ENCODE measurements at places on chromosomes 12 and 14. TPM values are rescaled to one million over a fixed set of nuclear protein-coding genes. Genes with fewer than 3 reads are reported as not detected.

The EXOC3L4 gene
- total RNA-seq: 1.8 TPM

DNA sequence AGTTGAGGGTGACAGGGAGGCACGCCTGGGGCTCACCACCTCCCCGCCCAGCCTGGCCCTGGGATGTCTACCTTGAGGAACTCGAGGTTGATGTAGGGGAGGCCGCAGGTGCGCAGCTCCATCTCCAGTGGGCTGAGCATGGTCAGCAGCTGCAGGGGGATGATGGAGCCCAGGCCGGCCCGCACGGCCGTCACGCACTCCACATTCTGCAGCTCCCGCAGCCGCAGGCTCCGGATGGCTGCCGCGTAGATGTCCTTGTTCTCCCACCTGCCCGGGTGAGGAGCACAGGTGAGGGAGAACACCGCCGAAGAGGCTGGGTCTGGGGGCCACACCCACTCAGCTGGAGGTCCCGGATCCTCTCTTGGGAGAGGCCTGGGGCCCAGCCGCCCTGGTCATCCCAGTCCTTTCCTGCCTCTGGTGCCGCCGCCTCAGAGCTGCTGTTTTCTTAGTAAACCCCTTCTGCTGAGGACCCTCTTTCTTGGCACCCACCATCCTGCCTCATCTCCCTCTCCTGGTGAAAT is 38.2 kb downstream of the TRAFD1 start:
- peaks cover 23% of the 10 kb centered on the region for H3K36me3 ChIP-seq
- H3K4me1 ChIP-seq: no peaks in the 10 kb centered on the region
- H3K27me3 ChIP-seq: no peaks in the 10 kb centered on the region
- DNase-seq: peak; percentile 57
- H3K27ac ChIP-seq: no peak overlapping the region

GRCh38 chr12:4275016-4275869 is 1.7 kb downstream of the CCND2 start:
- H3K27me3 ChIP-seq: no peaks in the 10 kb centered on the region
- H3K27ac ChIP-seq: peak overlapping the region; percentile 94
- DNase-seq: no peak

GRCh38 chr14:35399083-35399937 is 5.2 kb downstream of the NFKBIA start:
- peak overlapping the region; percentile 97 for H3K27ac ChIP-seq
- H3K4me1 ChIP-seq: peaks cover 46% of the 10 kb centered on the region
- DNase-seq: no peak
- H3K36me3 ChIP-seq: peaks cover 37% of the 10 kb centered on the region
- H3K27me3 ChIP-seq: no peaks in the 10 kb centered on the region
- no peak overlapping the region for H3K4me3 ChIP-seq
